NCI-H774 (cell line): ENCODE measurements at places on chromosomes 1 and 21.

- DNase-seq, result peak; percentile 84
These were observed 10.7 kb downstream of the FMOD start for GRCh38 chr1:203340112-203340790.

GRCh38 chr1:232726048-232726779 is 79.0 kb upstream of the MAP10 start:
- DNase-seq, result no peak

GRCh38 chr1:10651389-10651766 is 145.1 kb downstream of the CASZ1 start:
- DNase-seq, result no peak

DNA sequence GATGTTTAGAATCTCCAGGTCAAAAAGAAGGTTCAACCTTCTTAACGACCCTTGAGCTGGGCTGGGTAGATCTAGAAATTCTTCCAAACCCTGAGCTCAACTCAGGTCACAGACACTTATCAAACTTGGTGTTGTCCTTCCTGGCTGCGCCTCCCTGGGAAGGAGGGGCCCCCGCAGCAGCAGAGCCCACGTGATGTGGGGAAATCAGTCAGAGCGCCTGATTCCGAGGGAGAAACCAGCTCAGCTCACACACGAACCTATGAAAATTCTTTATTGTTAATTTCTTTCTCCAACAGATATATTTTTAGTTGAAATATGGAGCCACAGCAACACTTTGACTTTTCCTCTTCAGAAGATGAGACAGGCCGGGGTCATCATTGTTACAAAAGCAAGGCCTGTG is 24.3 kb upstream of the CLSTN1 start:
- no peak for DNase-seq

GRCh38 chr21:35319684-35320283 is 270.7 kb upstream of the RUNX1 start:
- DNase-seq, result no peak

DNA sequence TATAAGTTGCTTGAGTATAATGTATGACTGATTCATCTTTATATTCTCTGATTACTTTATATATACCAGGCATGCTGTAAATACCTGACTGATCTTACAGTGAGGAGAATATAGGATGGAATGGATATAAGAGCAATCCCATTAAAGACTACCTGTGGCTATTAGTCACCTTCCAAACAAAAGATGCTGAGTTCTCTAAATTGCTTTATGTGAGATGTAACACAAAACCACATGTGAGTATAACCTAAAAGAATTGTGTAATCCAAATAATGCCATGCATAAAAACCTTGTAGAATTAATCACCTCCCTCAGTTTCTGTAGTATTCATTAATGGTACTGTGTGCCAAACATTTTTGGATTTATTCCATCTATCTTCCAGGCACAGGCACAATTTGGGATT is 134.6 kb upstream of the LRRC7 start:
- DNase-seq, result no peak

DNA sequence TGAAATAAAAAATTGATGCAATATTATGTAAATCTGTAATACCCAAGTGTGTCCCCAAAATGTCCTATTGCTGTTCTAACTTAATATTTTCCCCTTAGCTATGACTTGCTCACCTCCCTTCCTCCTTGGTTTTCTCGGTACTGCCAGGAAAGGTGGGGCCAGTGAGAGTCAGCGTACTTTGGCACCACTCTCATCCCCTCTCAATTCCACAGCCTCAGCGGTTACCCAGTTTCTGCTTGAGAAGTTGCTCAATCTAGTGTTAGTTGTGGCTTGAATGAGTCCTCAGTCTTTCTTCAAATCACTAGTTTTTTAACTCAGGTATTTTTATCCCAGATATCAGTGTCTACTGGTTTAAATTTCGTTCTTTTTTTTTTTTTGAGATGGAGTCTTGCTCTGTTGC is 32.3 kb downstream of the BCAS2 start:
- no peak for DNase-seq

GRCh38 chr1:117188816-117189437 is 21.8 kb downstream of the VTCN1 start:
- no peak for DNase-seq

DNA sequence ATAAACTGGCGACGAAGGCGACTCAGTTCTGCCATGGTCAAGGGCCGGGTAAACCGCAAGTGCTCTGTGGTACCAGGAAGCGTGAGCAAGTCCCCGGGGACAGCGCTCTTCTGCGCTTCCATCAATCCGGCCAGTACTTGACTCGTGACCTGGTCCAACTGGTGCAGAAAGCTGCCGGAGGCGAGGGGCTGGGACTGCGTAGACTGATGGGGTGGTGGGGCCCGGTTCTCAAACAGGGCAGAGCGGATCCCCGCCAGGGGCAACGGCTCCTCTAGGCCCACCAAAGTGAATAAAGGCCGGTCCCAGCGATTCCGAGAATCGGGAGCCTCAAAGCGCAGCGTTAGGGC is 852 bp downstream of the KTI12 start:
- DNase-seq, result no peak

- DNase-seq, result no peak
These were observed 19.8 kb upstream of the UBXN10 start for GRCh38 chr1:20166051-20166450.

DNA sequence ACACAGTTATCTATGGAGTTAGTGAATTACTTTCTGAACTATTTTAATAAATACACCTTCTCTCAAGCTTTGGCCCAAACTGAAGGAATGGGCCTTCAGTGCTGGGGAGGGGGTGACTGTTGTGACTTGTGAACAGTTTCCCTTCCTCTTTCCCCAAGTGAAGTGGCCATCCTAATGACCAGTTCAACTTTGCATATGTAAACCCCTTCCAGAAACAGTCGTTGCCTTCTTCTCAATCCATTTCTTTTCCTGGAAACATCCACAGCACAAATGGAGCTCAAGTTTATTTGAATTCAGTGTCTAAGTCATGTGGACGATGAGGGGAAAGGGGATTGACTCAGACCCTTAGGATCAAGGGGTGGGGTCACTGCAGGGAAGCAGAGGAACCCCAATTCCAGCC is 1.3 kb upstream of the INPP5B start:
- DNase-seq, result no peak

GRCh38 chr1:175062339-175062738 is 5.3 kb upstream of the TNN start:
- DNase-seq, result no peak

DNA sequence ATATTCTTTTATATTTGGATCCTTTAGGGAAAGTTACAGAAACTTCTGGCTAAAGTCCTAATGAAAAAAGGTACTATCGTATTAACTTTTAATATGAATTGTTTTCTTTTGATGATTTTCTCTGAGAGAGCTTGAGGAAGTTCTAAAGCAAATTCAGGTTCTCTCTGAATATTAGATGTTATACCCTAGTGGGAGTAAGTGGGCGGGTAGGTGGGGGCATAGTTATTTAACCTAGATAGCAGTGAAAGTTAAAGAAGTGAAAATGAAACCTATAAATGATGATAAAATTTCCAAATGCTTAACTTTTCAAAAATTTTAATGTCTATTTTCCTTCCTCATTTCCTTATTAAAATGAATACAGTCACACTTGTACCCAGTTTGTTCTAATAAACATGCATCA is 26.2 kb upstream of the B3GALT2 start:
- DNase-seq, result no peak

- no peak for DNase-seq
These were observed at the start of gene KANK4 for GRCh38 chr1:62318756-62319544. KANK4 (minus strand) TSS chr1:62319434; CDS start chr1:62281564, 37,870 bp downstream.

DNA sequence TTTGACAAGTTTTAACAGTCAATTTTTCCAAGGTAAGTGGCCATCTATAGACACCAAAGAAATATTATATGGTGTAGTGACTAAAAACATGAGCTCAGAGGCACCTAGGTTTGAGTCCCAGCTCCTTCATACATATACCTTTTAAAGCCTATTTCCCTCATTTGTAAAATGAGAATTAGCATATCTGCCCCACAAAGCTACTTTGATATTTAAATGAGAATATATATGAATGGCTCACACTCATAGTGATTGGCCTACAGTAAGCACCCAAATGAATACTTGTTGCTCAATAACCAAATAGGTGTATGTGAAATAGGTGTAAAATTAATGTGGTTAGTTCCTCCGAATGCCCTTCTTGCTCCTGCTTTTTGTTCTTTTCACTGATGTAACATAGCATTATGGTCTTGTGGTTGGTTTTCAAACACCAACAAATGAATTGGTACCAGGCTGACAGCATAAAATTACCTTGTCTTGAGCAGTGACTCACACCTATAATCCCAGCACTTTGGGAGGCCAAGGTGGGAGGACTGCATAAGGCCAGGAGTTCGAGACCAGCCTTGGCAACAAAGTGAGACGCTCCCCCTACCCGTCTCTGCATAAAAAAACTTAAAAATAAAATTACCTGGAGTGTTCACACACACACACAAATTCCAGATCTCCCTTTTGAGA is 25.3 kb downstream of the CNIH4 start:
- no peak for DNase-seq

DNA sequence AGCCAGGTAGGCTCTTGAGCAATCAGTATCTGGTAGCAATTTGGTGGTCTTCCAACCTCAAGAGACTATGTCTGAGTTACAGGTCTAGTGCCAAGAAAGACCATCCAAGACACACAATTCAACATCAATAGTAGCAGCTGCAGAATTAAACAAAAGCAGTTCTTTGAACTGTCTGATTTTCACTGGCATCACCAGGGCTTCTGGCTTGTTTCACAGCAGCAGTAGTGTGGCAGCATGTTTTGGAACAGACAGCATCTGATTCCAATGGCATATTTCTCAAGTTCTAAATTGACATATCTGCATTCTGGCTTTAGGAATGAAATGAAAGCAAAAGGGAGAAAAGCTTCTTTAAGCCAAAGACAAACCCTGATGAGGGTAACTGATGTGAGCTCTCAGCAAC is 334.7 kb upstream of the PRMT6 start:
- DNase-seq, result no peak

GRCh38 chr1:162177126-162177525 is 107.6 kb downstream of the NOS1AP start:
- DNase-seq, result no peak

DNA sequence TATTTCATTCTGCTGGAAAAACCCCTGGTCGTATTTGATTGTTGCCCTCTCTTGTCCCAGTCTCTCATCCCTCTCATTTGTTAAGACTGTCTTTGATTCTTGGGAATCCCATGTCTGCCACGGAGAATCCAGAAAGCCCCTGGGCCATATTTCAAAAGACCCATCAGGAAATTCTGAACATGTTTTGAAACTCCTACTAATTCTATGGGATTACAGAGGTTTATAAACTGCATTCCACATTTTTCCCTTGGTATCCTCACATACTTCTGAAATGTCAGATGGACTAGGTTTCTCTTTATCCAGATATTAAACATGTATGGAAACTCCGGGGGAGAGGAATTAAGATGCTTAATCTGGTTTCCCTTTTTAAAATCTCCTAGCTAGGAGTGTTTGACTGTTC is 80.0 kb downstream of the HUNK start:
- DNase-seq, result no peak

DNA sequence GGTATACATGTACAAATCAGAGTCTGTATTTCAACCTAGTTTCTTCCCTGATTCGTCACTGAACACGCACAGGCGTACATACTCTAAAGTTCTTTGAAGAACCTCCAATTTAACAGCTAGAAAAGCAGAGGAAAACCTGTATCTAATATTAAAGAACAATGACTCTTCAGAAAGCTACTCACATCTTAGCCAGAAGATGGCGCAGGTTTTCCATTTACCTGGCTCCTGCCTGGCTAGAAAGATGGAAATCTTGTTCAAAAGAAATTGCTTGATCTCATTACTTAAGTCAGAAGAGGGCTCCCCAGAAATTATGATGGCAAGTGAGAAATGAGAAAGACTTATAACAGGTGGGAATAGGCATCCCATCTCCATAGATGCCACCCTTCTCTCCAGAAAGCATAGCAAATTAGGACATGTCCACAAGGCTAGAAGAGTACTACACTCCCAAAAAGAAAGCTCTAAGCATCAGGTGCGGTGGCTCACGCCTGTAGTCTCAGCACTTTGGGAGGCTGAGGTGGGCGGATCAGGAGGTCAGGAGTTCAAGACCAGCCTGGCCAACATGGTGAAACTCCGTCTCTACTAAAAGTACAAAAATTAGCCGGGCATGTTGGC is 19.0 kb upstream of the L1TD1 start:
- DNase-seq, result peak; percentile 16

- DNase-seq, result no peak
These were observed 45.4 kb downstream of the CD247 start for GRCh38 chr1:167472752-167473521.

DNA sequence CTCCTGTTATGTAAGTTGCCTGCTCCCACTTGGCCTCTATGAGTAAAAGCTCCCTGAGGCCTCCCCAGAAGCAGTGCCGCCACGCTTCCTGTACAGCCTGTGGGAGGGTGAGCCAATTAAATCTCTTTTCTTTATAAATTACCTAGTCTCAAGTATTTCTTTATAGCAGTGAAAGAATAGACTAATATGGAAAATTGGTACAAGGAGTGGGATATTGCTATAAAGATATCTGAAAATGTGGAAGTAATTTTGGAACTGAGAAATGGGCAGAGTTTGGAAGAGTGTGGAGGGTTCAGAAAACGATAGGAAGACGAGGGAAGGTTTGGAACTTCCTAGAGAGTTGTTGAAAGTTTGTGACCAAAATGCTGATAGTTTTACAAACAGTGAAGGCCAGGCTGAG is 572.3 kb downstream of the MATN1 start:
- DNase-seq, result no peak

- DNase-seq, result peak; percentile 50
These were observed 821 bp downstream of the PHC2 start for GRCh38 chr1:33429856-33430691.
